ENCODE measurements at places on chromosomes 3 and 15.

DNA sequence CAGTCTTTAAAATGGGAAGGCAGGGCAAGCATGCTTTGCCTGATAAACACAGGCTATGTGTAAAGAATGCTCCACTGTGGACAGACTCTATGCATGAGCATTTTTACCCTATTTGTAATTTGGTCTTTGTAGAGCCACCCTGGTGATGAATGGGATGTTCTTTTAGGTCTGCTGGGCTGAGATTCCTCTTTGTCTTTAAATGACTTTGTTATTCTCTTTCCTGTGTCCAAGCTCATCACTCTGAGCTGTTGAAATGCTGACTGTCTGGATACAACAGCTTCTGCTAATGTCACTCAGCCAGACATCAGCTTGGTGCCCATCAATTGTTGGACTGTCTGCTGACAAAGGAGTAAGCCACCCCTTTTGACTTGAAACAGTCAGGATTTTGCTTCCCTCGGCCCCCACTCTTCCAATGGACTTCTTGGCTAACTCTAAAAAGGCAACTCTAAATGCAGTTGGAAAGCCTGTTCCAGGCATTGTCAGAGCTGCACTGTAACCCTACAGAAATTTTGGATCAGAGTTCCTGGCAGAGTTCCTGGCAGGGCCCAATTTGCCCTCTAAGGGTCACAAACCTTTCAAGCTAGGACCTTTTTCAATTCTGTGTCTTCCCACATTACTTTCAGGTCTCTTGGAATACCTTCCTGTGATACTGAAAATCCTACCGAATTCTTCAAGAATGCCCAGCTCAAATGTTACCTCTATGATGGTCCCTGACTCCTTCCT lies 40.5 kb upstream of the EIF1B start:
- DNase-seq = no peak

DNA sequence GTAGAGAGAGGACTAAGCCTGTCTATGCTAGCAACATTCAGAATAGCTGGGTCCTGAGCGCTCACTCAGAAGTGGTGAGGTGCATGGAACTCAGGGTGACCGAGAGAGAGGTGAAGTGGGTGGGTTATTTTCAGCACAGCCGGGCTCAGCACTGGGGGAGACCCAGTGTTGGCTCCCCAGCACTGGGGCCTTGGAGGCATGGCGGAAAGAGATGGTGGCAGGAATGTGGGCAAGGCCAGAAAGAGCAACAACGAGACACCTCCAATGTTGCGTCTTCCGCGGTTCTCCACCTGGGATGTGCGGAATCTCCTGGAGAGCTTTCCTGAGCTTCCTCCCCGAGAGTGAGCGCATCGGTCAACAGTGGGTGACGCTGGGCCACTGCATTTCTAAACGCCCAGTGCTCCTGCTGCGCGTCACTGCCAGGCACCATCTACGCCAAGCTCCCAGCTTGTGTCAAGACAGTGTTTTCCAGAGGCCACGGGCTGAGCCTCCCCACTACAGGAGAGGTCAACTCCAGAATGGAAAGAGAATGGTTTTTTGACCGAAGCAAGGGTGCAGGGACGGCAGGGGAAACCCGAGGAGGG lies 148.4 kb downstream of the ADAMTS17 start:
- no peak for DNase-seq

GRCh38 chr3:58173669-58174398 lies 36.9 kb downstream of the DNASE1L3 start:
- DNase-seq = no peak

- DNase-seq = no peak
Observed at GRCh38 chr3:146026547-146026946, 134.4 kb downstream of the PLOD2 start.

- DNase-seq = no peak
Observed at GRCh38 chr3:185759512-185759911, 65.3 kb downstream of the IGF2BP2 start.

Data from HS-5 (cell line).